ENCODE measurements at places on chromosomes 1 and 21.

DNA sequence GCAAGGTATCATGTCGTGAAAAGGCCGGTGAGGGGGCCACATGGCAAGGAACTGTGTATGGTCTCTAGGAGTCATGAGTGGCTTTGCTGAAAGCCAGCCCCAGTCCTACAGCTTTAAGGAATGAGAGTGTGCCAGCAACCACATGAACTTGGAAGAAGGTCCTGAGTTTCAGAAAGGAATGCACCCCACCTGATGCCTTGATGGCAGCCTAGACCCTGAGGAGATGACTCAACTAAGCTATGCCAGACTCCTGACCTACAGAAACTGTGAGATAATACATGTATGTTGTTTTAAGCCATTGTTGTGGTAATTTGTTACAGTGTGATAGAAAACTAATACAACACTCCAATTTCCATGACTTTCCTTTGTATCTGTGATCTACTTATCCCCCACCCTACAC is 33.5 kb upstream of the AKT3 start:
- no peak for DNase-seq

GRCh38 chr1:176754676-176755075 is 291.7 kb downstream of the PAPPA2 start:
- DNase-seq: no peak

DNA sequence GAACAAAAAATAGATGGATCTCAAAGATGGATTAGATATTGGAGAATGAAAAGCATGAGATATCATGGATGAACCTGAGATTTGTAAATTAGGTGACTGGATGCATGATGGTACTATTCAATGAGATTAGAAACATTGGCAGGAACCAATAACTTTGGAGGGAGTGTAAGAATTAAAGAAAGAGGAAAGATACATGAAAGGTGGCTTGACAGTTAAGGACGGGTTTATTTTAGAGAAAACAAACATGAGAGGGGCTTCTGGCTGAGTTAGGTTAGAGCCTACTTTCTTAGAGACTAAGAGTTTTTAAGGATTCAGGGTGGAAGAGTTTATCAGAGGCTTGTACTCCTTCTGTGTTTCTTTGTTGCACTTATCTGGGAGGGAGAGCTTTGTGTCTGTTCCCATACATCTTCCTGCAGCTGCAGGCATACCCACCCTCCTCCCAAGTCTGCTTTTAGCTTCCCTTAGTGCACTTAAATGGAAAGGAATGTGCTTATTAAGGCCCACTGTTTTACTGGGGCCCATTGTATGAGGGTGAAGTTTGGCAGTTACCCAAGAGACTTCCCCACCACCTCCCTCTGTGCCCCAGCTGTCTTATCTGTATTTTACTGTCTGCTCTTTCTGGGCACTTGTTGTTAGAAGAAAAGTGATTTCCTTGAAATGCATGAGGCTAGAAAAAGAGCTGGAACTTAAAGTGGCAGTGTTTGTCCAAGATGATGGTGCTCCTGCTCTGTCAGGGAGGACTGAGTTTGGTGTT is 26.1 kb upstream of the CR2 start:
- no peak for DNase-seq

DNA sequence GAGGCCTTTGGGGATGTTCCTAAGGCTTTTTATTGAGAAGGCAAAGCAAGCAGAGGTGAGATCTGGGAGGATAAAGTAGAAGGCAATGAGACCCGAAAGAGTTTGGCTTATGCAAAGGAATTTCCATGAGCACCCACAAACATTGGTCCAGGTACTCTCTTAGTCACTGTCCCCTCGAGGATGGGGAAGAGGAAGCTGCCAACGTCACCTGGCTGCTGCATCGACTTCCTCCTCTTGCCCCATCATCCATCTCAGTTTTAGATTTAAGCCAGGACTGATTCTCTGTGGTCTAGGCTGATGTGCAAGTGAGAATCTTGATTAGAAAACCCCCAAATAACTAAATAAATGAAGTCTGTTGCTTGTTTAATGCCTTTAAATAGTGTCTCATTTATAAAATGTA is 28.7 kb downstream of the RUNX1 start:
- no peak for DNase-seq

- no peak for DNase-seq
These were observed 28.0 kb downstream of the IARS2 start for GRCh38 chr1:220121791-220122530.

- DNase-seq: no peak
These were observed 320.9 kb downstream of the ASTN1 start for GRCh38 chr1:176843352-176844297.

- DNase-seq: no peak
These were observed 85.2 kb downstream of the TBX19 start for GRCh38 chr1:168365719-168366479.

GRCh38 chr1:211035821-211036380 is 98.0 kb downstream of the KCNH1 start:
- DNase-seq: no peak

GRCh38 chr1:152035539-152036266 is 1.1 kb downstream of the S100A11 start:
- no peak for DNase-seq

GRCh38 chr1:52798331-52798730 is 44.2 kb upstream of the ZYG11A start:
- DNase-seq: no peak
